Left ventricle myocardium superior (tissue), 1 donor: ENCODE measurements at places on chromosomes 5 and 9. TPM values are rescaled to one million over a fixed set of nuclear protein-coding genes. Genes with fewer than 3 reads are reported as not detected.

DNA sequence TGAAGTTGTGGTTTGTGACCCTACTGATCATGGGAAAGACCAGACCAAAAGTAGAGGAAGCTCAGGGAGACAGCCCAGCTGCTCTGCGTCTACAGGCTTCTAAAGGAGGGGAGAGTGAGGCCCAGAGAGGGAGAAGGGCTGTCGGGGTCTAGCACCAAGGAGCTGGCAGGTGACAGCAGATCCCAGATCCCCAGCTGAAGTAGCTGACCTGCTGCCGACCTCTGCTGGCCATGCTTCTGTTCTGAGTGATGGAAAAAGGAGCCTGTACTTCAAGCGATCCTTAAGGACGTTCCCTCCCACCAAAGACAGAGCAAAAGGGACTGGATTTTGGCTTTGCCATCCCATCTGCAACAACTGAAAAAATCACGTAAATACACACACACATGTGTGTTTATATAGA, 22.7 kb upstream of the QSOX2 start:
- DNase-seq, result no peak

GRCh38 chr9:83456226-83456625, 82.0 kb downstream of the FRMD3 start:
- DNase-seq, result no peak

Gene POU5F2
- 0.30 TPM for total RNA-seq

DNA sequence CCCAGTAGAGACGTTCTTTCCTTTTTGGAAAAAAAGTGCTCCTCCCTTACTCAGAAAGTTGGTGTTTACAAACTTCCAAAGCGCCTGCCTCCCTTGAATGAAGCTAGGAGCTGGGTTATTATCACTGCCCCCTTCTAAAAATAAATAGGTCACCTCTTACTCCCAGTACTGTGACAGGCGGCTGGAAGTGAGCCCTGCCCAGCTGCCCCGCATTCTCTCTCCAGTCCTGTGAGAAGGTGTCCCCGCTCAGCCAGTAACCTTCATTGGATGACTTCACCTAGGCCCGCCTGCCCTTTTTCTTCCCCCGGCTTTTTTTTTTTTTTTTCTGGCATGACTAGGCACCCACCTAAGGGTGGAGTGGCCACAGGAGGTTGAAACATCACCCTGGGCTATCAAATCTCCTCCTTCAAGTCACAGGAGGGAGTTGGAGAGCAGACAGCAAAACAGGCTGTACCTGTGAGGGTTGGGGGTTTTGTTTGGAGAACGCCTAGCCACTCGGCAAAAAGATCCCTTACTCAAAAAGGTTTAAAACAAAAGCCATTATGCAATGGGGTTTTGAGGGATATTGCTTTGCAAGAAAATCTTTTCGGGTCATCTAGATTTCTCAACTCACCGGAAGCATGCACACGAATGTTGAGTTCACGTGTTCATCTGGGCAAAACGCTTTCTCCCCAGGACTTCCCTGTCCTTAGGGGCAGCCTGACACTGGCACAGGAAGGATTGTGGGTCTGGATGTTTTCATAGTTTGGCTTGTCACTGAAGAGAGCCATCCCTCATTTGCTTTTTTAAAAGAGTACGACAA, 43.3 kb upstream of the ZNF622 start:
- peak; percentile 87 for DNase-seq

- DNase-seq, result no peak
Observed at GRCh38 chr9:124137009-124137943, 120.5 kb upstream of the NEK6 start.

GRCh38 chr9:129776566-129776937, 23.7 kb upstream of the PTGES start:
- DNase-seq, result peak; percentile 41

GRCh38 chr5:89277816-89278215, 394.8 kb upstream of the MEF2C start:
- DNase-seq, result no peak

- DNase-seq, result peak; percentile 64
Observed at GRCh38 chr9:134554373-134555093, 87.1 kb upstream of the COL5A1 start.

- DNase-seq, result no peak
Observed at GRCh38 chr9:30015073-30015472, 2369.4 kb upstream of the ACO1 start.

DNA sequence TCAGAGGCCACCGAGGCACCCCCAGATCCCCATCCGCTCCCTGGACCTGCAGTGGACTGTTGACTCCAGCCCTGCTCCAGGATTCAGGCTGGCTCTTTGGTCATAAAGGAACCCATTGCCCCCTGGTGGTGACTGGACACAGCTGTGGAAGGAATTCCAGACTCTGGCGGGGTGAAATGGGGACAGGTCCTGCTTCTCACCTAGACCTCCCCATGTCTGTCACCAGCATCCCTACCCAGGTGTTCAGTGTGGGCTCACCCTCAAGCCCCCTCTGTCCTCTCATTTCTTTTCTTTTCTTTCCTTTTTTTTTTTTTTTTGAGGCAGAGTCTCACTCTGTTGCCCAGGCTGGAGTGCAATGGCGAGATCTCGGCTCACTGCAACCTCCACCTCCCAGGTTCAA, 25.5 kb upstream of the STXBP1 start:
- DNase-seq, result peak; percentile 77

- DNase-seq, result no peak
Observed at GRCh38 chr9:70130266-70130665, 86.6 kb downstream of the MAMDC2 start.

DNA sequence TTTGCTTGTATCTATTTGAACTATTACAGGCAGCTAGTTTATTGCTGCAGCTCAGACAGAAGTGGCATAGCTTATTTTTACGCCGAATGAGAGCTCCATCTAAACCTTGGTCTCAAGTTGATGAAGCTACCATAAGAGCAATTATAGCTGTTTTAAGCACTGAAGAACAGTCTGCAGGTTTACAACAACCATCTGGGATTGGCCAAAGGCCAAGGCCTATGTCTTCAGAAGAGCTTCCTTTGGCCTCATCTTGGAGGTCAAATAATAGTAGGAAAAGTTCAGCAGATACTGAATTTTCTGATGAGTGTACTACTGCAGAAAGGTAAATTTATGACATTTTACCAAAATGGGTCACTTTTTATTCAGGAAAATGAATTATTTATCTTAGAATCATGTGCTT, 67.9 kb downstream of the YTHDC2 start:
- DNase-seq, result no peak

DNA sequence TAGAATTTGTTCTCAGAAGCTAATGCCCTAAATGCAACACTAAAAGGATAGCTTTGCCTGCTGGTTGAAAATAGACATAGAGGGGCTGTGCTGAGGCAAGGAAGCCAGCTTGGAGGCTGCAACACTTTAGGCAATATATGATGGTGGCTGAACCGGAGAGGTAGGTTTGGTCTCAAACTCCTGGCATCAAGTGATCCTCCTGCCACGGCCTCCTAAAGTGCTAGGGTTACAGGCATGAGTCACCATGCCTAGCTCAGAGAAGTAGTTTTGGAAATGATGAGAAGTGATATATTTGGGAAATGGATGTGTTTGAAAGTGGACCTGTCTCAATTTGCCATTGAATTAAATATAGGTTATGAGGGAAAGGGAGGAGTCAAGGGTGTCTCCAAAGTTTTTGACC, 10.0 kb downstream of the DUSP1 start:
- no peak for DNase-seq

Gene SPATA9
- not detected for total RNA-seq

Gene CATSPER3
- 0.74 TPM for total RNA-seq

Gene SPINK1
- not detected for total RNA-seq

Gene OLFML2A
- total RNA-seq, result 38.0 TPM

- DNase-seq, result no peak
Observed at GRCh38 chr5:109161914-109162683, 247.7 kb downstream of the PJA2 start.

DNA sequence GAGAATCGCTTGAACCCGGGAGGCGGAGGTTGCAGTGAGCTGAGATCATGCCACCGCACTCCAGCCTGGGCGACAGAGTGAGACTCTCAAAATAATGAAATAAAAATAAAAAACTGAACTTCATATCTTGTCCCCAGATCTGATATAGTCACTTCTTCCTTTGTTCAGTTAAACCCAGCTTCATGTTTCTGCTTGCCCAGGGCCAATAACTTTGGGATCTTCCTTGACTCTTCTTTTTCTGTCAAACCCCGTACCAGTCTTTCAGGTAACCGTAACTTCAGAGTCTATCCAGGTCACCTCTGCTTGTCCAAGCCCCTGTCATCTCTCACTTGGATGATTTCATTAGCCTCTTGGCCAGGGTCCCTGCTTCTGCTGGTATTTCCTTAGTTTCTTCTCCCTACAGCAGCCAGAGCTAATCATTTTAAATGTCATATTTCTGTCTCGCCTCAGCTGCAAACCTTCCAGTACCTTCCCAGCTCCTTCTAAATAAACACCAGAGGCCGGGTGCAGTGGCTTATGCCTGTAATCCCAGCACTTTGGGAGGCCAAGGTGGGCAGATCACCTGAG, 19.7 kb upstream of the ABL1 start:
- DNase-seq, result no peak
